ENCODE measurements at places on chromosomes 16 and 17. TPM values are rescaled to one million over a fixed set of nuclear protein-coding genes. Genes with fewer than 3 reads are reported as not detected.

Gene TBC1D24
- 46.5 TPM for total RNA-seq

Gene CYLD
- 79.1 TPM for total RNA-seq

Gene PRSS21
- total RNA-seq = not detected

Gene RCVRN
- total RNA-seq = 165 TPM

Gene PKMYT1
- 8.2 TPM for total RNA-seq
